ENCODE measurements at places on chromosomes 11 and 22.

GRCh38 chr11:120027546-120028180 lies 110.2 kb downstream of the TRIM29 start:
- DNase-seq: no peak

DNA sequence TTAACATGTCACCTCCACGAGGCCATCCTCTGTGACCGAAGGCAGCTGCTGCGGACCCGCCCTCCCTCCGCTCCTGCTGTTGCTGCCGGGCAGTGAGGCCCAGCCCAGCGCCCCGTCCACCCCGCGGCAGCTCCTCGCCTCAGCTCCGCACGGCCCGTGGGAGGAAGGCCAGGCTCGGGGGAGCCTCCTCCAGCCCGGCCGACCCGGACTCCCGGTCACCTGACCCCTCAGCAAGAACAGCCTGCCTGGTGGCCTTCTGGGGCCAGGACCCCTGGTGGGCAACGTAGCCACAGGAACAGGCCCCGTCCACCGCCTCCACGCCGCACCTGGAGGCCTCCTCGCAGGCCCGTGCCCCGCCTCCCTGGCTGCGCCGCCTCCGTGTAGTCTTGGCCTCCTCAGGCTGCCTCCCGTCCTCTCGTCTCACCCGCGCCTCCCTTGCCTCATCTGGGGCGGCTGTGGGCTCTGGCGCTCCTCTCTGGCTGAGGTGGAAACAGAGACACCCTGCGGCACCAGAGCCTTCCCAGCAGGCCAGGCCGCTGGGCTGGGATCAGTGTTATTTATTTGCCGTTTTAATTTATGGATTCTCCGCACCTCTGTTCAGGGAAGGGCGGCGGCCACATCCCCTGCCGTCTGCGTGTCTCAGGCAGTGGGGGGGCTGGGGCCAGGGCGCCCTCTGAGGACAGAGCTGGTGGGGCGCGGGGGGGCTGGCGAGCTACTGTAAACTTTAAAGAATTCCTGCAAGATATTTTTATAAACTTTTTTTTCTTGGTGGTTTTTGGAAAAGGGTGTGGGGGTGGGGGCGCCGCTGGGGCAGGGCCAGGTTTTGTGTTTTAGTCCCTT lies 25.4 kb downstream of the MOB2 start:
- no peak for DNase-seq

DNA sequence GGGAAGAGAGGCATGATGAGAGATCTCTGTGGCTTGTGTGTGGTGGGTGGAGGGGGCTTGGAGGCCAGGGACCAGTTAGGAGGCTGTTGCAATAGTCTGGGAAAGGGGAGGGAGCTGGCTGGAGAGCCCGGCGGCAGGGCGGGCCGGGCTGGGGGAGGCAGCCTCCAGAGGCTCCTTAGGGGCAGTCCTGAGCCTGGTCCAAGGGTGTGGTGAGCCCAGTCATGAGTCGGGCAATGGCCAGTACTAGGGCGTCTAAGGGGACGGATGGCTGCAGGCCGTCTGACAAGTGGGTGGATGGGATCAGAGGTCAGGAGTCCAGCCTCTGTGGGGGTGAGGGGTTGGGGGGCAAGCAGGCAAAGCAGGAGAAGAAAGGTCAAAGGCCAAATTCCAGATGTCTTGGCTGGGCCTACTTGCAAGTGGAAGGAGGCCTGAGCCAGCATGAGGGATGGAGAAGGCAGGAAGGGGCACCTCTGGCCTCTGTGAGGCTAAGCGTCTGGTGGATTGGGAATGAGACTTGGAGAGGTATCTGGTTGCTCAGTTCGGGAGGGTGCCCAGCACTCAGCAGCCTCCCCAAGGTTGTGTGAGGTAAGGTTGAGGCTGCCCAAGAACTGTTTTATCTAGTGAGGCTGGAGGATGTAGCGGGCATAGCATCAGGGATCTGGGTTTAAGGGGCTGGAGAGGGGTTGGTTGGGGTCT lies 6.0 kb upstream of the CD248 start:
- DNase-seq: no peak

GRCh38 chr11:110526323-110526722 lies 96.6 kb downstream of the FDX1 start:
- no peak for DNase-seq

- no peak for DNase-seq
Observed at GRCh38 chr11:93524858-93525257, 18.3 kb downstream of the SMCO4 start.

- no peak for DNase-seq
Observed at GRCh38 chr11:12220305-12220704, 109.9 kb downstream of the MICAL2 start.

DNA sequence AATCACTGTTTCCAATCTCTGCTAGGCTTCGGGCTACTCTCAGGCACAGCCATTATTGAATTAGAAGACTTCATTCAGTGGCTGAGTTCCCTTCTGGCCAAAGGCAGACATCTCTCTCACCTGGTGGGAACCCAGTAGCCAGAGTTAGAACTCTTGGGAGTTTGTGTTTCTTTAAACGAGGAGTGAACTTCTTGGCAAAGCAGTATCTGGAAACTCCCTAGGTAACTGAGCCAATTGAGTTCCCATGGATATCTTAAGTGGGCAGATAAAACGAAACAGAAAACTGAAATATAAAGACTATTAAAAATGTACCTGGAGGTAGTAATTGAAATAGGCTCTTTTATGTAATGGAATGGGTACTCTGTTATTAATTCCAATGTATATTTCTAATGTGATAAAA lies 125.6 kb downstream of the NELL1 start:
- DNase-seq: no peak

GRCh38 chr22:22879675-22880155 lies 7.9 kb upstream of the IGLL5 start:
- no peak for DNase-seq
